Stimulated activated CD8-positive, alpha-beta memory T cell treated with anti-CD3 and anti-CD28 coated beads, Interleukin-7, amount 100 ng/mL, for 48 hours (primary cell): ENCODE measurements at places on chromosomes 7 and 10.

GRCh38 chr7:36165059-36165458, 12.0 kb downstream of the EEPD1 start:
- DNase-seq: no peak

- DNase-seq: no peak
These were observed 64.5 kb upstream of the CACNA2D1 start for GRCh38 chr7:82507976-82508677.

GRCh38 chr7:90271753-90272152, 26.8 kb downstream of the CFAP69 start:
- no peak for DNase-seq

DNA sequence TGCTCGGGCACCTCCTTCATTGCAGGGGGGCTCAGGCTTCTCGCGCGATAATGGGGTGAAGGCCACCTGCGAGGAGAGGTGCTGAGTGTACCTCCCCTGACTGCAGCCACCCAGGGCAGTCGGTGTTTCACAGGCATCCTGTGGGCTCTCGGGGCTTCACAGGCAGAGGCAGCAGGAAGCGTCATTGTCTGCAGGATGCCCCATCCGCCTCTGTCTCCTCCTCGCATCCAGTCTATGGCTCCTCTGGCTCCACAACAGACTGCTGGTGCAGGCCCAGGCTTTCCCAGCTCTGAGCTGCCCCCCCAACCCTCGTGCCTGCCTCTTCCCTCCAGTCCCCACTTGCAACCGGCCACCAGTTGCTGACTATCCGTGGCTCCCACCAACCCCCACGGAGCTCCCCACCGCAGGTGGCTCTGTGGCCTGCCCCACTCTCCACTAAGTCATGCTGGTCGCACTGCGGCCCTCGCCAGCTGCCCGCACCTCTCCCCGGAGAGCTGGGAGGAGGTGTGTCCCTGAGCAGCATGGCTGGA, 36.5 kb downstream of the CAMK2B start:
- no peak for DNase-seq

- no peak for DNase-seq
These were observed 405.9 kb downstream of the ADRA2A start for GRCh38 chr10:111482621-111483216.

- no peak for DNase-seq
These were observed 87.4 kb downstream of the CCDC3 start for GRCh38 chr10:12914111-12914510.

DNA sequence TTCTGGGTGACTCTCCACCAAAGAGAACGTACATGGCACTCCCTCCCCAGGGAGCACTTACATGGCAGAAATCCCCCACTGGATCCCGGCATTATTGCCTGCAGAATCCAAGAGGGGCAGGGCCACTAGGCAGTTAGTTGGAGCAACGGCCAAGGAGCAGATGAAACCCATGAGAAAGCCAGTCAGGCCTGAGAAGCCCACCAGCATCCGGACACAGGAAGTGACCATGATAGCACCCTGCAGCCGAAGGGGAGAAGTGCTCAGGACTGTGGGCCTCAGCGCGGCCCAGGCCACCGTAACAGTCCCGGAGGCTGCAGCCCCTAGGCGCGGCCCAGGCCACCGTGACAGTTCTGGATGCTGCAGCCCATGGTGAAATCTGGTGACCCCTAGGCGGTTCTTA, 43.5 kb downstream of the STRA8 start:
- DNase-seq: no peak

DNA sequence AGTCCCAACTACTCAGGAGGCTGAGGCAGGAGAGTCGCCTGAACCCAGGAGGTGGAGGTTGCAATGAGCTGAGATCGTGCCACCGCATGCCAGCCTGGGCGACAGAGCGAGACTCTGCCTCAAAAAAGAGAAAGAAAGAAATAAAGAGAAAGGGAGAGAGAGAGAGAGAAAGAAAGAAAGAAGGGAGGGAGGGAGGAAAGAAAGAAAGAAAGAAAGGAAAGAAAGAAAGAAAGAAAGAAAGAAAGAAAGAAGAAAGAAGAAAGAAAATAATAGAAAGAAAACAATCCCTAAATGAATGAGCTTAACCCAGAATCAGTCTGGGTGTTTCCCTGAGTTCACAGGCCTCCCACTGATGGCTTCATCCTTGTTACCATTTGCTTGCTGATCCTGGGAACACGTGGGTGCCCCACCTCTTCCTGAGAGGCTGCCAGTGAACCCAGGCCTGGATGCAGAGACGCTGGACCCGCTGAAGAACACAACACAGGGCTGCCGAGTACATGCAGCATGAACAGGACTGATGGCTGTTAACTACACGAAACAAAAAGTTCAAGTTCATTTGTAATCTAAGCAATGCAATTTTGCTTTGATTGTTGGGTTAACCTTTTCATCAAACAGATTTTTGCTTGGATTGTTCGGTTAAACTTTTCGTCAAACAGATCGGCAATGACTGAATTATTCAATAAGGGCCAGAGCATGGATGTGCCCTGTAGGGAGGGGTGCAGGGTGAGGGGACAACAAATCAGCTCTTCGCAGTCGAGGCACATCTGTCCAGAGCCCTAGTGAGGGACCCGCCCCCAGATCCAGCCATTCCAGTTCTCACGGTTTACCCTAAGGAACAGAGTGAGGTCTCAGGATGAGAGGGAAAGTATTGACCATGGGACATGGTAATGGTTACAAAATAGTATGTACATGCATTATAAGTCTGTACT, 11.5 kb downstream of the NPFFR1 start:
- no peak for DNase-seq

DNA sequence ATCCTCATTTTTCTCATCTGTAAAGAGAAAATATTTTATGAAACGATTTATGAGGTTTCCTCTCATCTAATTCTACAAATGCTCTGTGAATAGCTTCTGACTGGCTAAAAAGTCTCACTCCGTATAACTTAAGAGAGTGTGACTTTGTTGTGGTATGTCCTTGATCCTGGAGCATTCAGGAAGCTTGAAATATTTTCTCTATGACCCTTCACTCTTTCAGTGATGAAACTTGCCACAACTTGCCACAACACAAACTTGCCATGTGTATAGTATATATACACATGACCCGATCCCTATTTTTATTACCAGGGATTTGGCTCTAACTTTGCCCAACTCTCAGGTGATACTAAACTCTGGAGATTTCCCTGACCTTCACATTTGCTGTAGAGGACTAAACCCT, 74.1 kb downstream of the TES start:
- DNase-seq: no peak

DNA sequence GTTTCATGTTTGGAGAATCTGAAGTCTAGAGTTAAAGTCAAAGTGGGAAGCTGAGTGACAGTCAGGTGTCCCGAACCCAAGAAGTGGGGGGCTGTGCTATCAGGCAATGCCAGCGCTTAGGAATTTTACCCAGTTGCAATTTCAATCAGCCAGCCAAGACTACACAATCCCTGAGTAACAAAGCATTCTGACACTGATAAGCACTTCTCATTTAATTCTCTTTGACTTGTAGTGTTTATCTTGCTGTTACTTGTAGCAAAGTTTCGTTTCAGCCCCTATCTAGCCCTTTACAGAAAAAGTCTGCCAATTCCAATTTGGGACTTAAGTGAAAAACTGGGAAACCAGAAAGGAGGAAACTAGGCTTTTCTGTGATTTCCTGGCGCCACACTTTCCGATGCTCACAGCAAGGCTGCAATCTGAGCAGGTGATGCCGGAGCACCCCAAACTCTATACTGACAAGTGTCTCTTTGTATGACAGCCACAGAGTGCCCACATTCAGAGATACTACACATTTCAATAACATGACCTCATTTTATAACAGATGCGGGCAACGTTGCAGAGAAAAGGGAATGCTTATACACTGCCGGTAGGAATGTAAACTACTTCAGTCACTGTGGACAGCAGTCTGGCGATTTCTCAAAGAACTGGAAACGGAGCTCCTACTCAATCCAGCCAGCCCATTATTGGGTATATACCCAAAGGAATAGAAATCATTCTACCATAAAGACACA, 61.0 kb downstream of the ITIH5 start:
- no peak for DNase-seq

- DNase-seq: no peak
These were observed 9.1 kb downstream of the PRKG1 start for GRCh38 chr10:51083356-51083853.

GRCh38 chr7:83111391-83111790, 51.3 kb downstream of the PCLO start:
- DNase-seq: no peak

GRCh38 chr10:45373576-45374349, at the start of gene ALOX5:
Gene ALOX5, plus strand, starts transcription at chr10:45374216. Its CDS starts 64 bp downstream, at chr10:45374280.
- no peak for DNase-seq

- DNase-seq: peak; percentile 60
These were observed at the start of gene TSPAN33 for GRCh38 chr7:129144095-129144833. Gene TSPAN33, plus strand, starts transcription at chr7:129144707. Its CDS starts 274 bp downstream, at chr7:129144981.

GRCh38 chr7:122094549-122094948, 49.5 kb downstream of the AASS start:
- no peak for DNase-seq

DNA sequence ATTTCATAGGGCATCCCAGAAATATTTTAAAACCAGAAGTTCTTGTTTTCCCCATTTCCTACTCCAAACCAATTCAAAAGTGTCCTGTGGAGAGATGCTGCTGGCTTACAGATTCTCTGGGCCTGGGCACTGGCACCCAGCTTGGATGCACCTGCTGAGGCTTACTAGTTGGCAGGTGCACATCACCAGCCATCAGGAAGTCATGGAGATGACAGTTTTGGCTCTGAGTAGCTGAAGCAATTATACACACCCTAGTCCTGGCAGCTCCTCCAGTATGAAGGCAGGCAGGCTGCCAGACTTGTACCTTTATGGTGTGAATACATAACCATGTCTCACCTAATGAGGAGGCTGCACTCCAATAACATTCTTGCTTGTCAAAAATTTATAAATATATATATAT, 276.6 kb upstream of the GHITM start:
- no peak for DNase-seq

DNA sequence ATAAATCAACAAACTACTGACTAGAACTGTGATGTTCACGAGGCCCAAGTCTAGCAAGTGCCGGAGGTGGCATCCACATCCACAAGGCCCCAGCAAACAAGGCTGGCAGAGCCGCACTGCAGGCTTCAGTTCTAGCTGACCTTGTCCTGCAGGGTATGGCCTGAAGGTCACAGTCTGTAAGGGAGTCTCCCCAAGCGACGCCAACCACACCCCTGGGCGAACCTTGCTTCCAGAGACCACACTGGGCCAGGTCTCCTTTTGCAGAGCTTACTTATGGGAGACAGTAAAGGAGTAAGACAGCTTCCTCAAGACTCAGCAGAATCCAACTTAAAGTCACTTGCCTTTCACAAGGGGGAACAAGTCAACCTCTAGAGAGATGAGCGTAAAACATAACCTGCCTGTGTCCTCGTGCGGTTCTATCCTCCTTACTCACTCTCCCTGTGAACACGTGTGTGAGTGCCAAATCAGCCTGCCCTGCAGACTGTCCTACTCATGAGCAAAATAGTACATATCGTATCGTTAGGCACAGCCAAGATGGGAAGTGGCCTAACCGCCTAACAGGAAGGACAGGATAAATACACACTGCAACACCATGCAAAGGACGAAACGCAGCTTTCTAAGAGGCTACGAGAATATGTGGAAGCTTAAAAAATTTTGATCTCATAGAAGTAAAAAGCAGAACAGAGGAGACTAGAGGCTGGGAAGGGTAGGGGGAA, 22.7 kb downstream of the FAM53B start:
- DNase-seq: no peak

DNA sequence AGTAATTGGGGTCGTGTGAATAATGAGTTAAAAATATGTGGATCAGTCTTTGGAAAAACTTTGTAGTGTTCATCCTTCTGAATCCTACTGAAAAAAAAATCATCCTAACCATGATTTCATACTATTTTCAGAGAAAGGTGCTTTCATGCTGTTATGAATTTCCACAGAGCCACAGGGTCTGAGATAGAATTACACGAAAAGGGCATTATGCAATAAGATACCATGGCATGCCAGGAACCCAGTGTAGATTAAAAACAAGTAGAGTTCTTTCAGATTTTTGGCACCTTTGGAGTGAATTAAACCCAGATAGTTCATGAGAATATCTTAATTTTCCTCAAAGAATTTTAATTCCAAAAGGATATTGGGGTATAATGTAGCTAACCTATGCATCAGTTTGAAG, 47.5 kb upstream of the AGMO start:
- DNase-seq: no peak

DNA sequence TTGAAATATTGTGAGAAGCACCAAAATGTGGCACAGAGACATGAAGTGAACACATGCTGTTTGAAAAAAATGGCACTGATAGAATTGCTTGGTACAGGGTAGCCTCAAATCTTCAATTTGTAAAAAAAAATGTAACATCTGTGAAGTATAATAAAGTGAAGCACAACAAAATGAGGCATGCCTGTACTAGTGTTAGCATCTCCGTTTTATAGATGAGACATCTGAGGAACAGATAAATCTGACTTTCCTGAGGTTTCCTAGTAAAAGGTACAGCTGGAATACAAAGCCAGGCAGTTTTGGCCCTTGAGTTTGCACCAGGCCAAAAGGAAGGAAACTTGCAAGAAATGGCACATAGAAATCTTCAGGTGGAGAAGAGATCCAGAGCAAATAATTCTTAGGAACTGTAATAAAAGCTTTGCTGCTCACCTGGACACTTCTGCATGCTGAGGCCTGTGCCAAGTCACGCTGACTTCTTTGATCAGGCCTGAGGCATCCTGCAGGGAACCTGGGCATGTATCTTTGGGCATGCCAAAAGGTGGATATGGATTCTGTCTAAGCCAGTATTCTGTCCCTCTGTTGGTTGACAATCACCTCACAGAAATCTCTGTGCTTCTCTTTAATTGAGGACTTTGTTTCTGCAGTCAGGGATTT, 251.5 kb upstream of the PLPP4 start:
- DNase-seq: no peak

GRCh38 chr10:92242910-92243671, 47.8 kb downstream of the CPEB3 start:
- peak; percentile 13 for DNase-seq

- no peak for DNase-seq
These were observed 129.0 kb upstream of the NFE2L3 start for GRCh38 chr7:26022982-26023381.

GRCh38 chr10:102534333-102534732, 30.6 kb downstream of the SUFU start:
- no peak for DNase-seq

GRCh38 chr7:101720324-101720723, 91.2 kb upstream of the MYL10 start:
- DNase-seq: no peak

GRCh38 chr10:104250371-104250770, 4.3 kb upstream of the GSTO1 start:
- no peak for DNase-seq

- no peak for DNase-seq
These were observed 3.5 kb downstream of the TMEM273 start for GRCh38 chr10:49184642-49185111.

- no peak for DNase-seq
These were observed 83.7 kb downstream of the DIP2C start for GRCh38 chr10:605632-606325.

GRCh38 chr10:43816351-43817321, 168.0 kb upstream of the ZNF32 start:
- DNase-seq: peak; percentile 43

GRCh38 chr10:31215052-31215451, 104.0 kb upstream of the ZEB1 start:
- DNase-seq: no peak
